Substantia nigra (tissue), 51 donors: ENCODE measurements at places on chromosomes 3 and 15.

GRCh38 chr15:71304681-71305080 lies 189.4 kb downstream of the THSD4 start:
- DNase-seq, result no peak

- no peak for DNase-seq
These were observed 4.0 kb downstream of the EPHB3 start for GRCh38 chr3:184565421-184566211.

GRCh38 chr3:148924562-148924961 lies 59.5 kb downstream of the CPA3 start:
- no peak for DNase-seq

DNA sequence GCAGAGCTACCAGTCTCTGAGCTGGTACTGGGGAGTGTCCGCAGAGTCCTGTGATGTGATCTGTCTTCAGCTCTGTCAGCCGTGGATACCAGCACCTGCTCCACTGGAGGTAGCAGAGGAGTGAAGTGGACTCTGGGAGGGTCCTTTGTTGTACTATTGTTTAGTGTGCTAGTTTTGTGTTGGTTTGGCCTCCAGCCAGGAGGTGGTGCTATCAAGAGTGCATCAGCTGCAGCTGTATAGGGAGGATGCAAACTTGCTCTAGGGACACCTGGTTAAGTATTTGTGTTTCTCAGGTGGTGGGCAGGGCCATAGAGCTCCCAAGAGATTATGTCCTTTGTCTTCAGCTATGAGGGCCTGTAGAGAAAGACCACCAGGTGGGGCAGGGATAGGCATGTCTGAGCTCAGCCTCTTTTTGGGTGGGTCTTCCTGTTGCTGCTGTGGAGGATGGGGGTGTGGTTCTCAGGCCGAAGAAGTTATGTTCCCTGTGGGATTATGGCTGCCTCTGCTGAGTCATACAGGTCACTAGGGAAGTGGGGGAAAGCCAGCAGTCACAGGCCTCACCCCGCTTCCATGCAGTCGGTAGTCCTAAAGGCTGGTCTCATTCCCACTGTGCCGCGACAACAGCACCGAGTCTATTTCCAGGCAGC lies 443.2 kb upstream of the TBL1XR1 start:
- DNase-seq, result no peak

- no peak for DNase-seq
These were observed 27.7 kb downstream of the TSPAN3 start for GRCh38 chr15:77042955-77043920.
